ENCODE measurements at places on chromosomes 12 and 14.

- DNase-seq = no peak
Measured at GRCh38 chr12:67456431-67456901, 187.3 kb downstream of the CAND1 start.

DNA sequence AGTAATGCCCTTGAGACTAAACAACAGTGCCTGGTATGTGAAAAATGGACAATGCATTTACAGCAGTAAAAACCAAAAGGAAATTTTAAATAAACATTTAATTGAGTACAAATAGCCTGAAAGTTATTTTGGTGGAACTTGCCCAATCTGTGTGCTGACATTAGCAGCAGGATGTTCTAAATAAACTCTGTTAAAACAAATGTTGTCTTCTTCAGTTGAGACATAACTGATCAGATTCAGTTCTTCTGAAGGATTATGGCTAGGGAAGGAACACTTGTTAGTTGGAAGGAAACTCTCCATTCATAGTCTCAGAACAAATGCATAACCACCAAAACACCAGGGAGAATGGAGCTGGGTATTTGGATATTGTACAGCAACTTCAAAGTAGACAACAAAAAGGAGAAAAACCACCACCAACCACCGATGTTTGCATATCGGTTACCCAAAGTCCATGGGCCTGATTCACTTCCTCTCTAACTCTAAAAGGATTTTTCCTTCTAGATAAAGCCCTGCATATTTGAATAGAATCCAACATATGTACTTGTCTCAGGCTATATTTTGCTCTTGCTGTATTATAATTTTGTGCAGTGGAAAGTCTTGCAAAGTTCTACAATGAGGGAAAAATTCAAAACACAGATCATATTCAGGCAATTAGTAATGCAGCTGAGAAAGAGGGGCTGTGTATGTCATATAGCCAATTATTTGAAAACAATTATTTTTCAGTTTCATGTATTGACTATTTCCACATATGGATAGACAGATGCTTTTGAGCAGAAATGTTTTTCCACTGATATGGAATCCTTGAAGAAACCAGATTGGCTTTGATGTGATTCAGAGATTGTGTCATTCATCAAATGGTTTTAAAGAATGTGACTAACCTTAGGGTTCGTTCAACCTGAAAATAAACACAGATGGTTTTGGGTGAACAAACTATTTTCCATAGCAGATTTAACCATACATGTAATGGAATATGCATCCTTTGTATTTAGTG lies 152.2 kb upstream of the BMP4 start:
- no peak for DNase-seq

GRCh38 chr12:2076728-2077127 lies 23.9 kb downstream of the CACNA1C start:
- DNase-seq = no peak

DNA sequence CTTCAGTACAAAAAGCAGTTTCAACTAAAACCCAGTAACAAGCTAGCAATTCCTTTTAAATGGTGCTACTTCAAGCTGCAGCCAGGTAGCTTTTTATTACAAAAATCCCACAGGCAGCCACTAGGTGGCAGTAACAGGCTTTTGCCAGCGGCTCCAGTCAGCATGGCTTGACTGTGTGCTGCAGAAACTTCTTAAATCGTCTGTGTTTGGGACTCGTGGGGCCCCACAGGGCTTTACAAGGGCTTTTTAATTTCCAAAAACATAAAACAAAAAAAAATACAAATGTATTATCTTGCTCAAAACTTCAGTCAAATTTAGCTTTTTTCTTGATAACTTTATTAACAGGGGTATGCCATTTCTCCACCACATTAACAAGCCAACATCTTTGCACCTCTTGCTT lies 3.6 kb upstream of the CLEC4E start:
- peak; percentile 78 for DNase-seq

GRCh38 chr14:104137297-104138097 lies 890 bp upstream of the KIF26A start:
- DNase-seq = peak; percentile 64

GRCh38 chr12:106672314-106673025 lies 89.7 kb downstream of the RFX4 start:
- no peak for DNase-seq

- DNase-seq = no peak
Measured at GRCh38 chr12:69401940-69402339, 42.4 kb downstream of the YEATS4 start.

DNA sequence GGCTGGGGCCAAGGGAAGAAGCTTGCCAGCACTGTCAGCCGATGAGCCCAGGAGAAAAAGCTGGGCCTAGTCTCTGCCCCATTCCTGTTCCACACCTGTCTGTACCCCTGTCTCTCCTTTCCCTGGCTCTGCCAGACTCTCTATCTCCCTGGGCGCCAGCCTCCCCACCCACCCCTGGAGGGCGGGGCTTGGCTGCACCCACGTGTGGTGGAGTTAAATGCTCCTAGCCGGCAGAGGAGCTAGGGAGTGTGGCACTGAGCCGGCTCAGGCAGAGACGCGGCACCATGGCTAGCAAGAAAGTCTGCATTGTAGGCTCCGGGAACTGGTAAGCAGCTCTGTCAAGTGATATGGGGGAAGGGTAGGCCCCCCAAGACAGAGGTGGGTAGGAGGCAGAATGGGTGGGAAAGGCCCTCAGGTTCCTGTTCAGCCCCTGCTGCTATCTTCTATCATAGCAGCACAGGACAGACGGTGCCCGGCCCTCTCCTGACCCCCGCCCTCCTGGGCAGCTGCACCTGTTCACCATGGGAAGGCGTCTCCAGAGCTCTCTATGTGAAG lies at the start of gene GPD1:
Gene GPD1 (plus strand): TSS at position 242 of the 555 bp plus-strand sequence. CDS start 43 bp downstream, at position 285.
- DNase-seq = peak; percentile 36

- no peak for DNase-seq
Measured at GRCh38 chr14:95018821-95019220, 138.5 kb downstream of the DICER1 start.

- DNase-seq = no peak
Measured at GRCh38 chr14:36718216-36718615, 56.6 kb downstream of the PAX9 start.

DNA sequence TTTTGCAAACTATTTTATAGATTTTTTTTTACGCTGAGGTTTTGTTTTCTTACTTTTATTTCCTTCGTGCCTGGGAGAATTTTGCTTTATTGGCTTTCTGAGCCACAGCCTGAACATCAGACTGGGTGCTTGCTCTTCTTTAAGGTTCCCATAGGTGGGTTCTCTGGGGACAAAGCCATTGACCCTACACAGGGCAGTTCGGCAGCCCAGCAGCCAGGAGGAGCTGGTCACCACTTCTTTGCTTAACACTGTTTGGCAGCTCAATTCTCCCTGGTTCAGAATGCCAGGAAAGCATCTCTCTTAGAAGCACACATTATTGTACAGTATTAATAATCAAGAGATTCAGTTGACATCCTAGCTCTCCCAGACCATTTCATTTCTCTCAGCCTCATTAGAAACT lies 140.8 kb upstream of the NEDD1 start:
- DNase-seq = no peak

- DNase-seq = no peak
Measured at GRCh38 chr12:46386360-46386867, 13.8 kb upstream of the SLC38A2 start.

- peak; percentile 40 for DNase-seq
Measured at GRCh38 chr14:103527408-103528145, 1.4 kb upstream of the TRMT61A start.

DNA sequence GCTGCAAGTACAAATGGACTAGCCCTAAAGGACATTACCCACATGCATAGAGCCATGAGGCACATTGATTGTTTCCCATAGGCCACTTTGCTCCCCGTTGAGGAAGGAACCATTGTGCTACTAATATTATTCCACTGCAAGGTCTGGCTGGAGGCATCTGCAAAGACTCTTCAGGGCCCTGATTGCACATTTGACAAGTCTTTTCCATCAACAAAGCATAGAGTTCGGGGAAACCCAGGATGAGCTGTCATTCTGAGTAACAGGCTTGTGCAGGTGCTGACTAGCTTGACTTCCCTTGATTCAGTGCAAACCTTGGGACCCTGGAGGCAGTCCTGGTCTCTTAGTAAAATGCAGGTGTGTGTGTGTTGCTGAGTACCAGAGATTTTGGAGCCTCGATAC lies 73.8 kb downstream of the SUSD6 start:
- peak; percentile 86 for DNase-seq

GRCh38 chr14:29351996-29352705 lies 575.5 kb downstream of the PRKD1 start:
- DNase-seq = no peak

GRCh38 chr14:104784218-104784568 lies 11.4 kb downstream of the AKT1 start:
- DNase-seq = no peak

- DNase-seq = no peak
Measured at GRCh38 chr14:76280221-76280620, 95.7 kb upstream of the ESRRB start.

GRCh38 chr14:20683891-20684661 lies at the start of gene RNASE4:
RNASE4 (plus strand) TSS chr14:20684560; CDS start chr14:20699372, 14,812 bp downstream.
- peak; percentile 83 for DNase-seq

- no peak for DNase-seq
Measured at GRCh38 chr12:82481954-82482353, 123.6 kb downstream of the METTL25 start.

- DNase-seq = no peak
Measured at GRCh38 chr12:118311666-118312065, 61.0 kb downstream of the TAOK3 start.

DNA sequence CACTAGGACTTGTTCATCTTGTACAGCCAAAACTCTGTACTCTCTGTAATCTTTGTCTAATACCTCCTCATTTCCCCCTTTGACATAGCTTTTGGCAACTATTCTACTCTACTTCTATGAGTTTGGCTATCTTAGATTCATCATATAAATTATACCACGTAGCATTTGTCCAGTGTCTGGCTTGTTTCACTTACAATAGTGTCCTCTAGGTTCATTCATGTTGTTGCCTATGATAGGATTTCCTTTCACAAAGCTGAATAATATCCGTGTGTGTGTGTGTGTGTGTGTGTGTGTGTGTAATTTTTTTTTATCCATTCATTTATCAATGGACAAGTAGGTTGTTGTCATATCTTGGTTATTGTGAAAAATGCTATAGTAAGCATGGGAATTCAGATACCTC lies 209.5 kb downstream of the KCNC2 start:
- DNase-seq = no peak

- no peak for DNase-seq
Measured at GRCh38 chr12:32995623-32996022, 99.0 kb upstream of the PKP2 start.

DNA sequence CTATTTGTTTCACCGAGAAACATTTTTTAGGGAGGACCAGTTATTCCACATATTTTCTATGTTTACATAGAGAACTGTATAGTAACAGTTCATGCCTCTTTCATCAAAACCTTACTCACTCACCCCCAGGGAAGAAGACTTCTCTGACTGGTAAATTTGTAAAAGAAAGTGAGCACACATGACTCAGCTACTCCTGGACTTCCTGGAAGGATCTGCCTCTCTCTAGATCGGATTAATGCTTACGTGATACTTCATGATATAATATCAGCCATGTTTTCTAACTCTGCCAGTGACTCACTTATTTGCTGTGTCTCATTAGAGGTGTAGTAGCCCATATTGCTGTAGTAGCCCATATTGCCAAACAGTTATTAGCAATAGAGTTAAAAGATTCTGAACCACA lies 494.3 kb upstream of the ATXN7L3B start:
- no peak for DNase-seq

DNA sequence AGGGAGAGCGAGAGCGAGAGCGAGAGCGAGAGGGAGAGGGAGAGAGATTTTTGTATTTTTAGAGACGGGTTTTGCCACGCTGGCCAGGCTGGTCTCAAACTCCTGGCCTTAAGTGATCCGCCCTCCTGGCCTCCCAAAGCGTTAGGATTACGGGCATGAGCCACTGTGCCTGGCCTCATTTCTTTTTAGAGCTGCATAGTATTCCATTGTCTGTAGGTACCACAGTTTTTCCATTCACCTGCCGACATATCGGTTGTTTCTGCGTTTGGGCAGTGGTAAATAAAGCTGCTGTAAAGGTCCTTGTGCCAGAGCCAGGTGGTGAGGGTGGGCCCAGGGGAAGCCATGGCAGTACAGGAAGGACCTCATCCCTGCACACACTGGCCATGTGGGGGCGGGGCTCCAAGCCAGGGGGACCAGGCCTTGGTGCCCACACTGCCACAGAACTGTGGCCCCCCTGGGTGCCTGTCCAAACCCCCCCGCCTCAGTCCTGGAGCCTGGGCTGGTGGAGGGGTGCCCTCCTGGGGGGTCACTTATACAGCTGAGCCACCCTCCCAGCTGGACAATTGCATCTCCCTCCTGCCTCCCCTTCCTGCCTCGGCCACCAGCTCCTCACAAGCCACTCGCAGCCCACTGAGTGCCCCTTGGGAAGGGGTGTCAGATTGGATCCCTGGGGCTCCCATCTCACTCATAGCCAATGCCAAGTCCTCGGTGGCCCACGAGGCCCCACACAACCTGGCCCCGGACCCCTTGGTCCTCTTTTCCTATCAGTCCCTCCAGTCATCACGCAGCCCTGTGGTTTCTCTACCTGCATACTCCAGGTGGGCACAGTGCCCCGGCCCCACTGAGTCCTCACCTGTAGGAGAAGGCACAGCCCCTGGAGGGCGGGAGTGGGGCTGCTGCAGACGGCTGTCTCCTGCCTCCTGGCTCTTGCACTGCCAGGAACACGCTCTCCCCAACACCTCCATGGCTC lies 1.7 kb upstream of the PUS1 start:
- DNase-seq = no peak

- DNase-seq = no peak
Measured at GRCh38 chr12:99213047-99213446, 434.5 kb upstream of the GARIN6 start.

GRCh38 chr12:108349278-108349688 lies 10.2 kb upstream of the CMKLR1 start:
- DNase-seq = no peak

GRCh38 chr12:114287821-114288525 lies 118.0 kb downstream of the TBX5 start:
- no peak for DNase-seq

GRCh38 chr14:55077170-55078151 lies 26.0 kb downstream of the MAPK1IP1L start:
- no peak for DNase-seq

DNA sequence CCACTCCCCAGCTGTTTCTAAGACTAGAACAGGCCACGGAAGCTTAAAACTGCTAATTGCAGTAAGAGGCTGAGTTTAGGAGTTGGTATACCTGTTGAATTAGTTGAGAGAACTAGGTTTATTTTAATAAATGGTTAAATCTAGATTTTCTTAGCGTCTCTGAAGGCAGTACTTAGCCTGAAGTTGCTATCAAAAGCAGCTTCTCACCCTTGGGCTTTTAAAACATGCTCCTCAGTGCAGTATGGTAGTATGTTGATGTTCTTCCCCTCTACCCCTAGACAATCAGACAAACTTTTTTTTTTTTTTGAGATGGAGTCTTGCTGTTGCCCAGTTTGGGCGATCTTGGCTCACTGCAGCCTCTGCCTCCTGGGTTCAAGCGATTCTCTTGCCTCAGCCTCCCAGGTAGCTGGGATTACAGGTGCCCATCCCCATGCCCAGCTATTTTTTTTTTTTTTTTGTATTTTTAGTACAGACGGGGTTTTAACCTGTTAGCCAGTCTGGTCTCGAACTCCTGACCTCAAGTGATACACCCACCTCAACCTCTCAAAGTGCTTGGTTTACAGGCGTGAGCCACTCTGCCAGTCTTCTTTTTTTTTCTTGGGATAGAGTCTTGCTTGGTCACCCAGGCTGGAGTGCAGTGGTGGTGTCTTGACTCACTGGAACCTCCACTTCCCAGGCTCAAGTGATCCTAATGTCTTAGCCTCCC lies 6.8 kb downstream of the SRSF5 start:
- DNase-seq = no peak

- DNase-seq = peak; percentile 23
Measured at GRCh38 chr12:57008178-57008577, 1.8 kb upstream of the ZBTB39 start.
